ENCODE measurements at places on chromosomes 5 and 9. TPM values are rescaled to one million over a fixed set of nuclear protein-coding genes. Genes with fewer than 3 reads are reported as not detected.

The MEF2C gene
- total RNA-seq = 0.27 TPM

DNA sequence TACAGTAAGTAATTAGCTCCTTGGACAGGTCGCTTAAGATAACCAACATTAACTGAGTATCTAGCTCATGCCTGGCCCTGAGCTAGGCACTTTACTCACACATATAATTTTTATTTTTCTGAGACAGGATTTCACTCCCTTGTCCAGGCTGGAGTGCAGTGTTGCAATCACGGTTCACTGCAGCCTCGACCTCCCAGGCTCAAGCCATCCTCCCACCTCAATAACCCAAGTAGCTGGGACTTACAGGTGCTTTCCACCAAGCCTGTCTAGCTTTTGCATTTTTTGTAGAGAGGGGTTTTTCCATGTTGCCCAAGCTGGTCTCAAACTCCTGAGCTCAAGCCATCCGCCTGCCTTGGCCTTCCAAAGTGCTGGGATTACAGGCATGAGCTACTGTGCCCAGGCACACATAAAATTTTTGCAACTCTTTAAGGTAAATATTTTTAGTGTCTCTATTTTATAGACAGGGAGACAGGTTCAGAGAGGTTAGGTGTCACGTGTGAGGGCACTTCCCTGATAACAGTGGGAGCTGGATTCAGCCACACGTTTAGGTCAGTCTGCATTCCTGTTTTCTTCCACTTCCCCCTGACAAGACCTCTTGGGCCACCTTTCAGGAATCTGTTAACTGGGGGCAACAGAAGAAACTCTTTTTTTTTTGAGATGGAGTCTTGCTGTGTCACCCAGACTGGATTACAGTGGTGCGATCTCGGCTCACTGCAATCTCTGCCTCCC lies 18.2 kb downstream of the HBEGF start:
- H3K36me3 ChIP-seq = no peaks in the 10 kb centered on the region
- H3K27me3 ChIP-seq = no peaks in the 10 kb centered on the region
- no peak overlapping the region for H3K27ac ChIP-seq
- no peak overlapping the region for H3K4me3 ChIP-seq

The WNT8A gene
- total RNA-seq = not detected

The PCDHA6 gene
- total RNA-seq = not detected

The C9 gene
- total RNA-seq = not detected

The SMIM23 gene
- not detected for total RNA-seq

DNA sequence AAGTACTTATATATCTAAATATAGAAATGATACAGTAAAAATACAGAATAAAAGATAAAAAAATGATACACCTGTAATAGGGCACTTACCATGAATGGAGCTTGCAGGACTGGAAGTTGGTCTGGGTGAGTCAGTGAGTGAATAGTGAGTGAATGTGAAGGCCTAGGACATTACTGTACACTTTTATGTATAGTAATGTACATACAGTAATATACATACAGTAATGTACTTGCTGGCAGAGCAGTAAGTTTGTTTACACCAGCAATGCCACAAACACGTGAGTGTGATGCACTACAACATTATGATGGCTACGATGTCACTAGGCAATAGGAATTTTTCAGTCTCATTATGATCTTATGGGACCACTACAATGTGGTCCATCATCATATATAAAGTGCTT lies 34.2 kb downstream of the SUSD1 start:
- H3K27me3 ChIP-seq = no peaks in the 10 kb centered on the region
- H3K4me3 ChIP-seq = no peak overlapping the region
- no peak overlapping the region for H3K27ac ChIP-seq
- no peaks in the 10 kb centered on the region for H3K4me1 ChIP-seq
- no peak for DNase-seq
- peaks cover 5% of the 10 kb centered on the region for H3K36me3 ChIP-seq

- no peak for DNase-seq
- H3K4me3 ChIP-seq = no peak overlapping the region
- H3K27ac ChIP-seq = no peak overlapping the region
- H3K27me3 ChIP-seq = no peaks in the 10 kb centered on the region
Measured at GRCh38 chr5:83035373-83036100, 41.7 kb downstream of the TMEM167A start.

GRCh38 chr9:110916403-110916802 lies 121.9 kb downstream of the LPAR1 start:
- no peaks in the 10 kb centered on the region for H3K36me3 ChIP-seq
- no peaks in the 10 kb centered on the region for H3K27me3 ChIP-seq
- no peak for DNase-seq
- no peaks in the 10 kb centered on the region for H3K4me1 ChIP-seq
- H3K4me3 ChIP-seq = no peak overlapping the region

The ANKRD31 gene
- 0.94 TPM for total RNA-seq

The TAF11L9 gene
- total RNA-seq = not detected

The SEMA4D gene
- 290 TPM for total RNA-seq

The OLFM1 gene
- not detected for total RNA-seq

GRCh38 chr5:114435885-114436299 lies 74.0 kb downstream of the KCNN2 start:
- no peaks in the 10 kb centered on the region for H3K36me3 ChIP-seq
- H3K27me3 ChIP-seq = peaks cover 12% of the 10 kb centered on the region
- no peaks in the 10 kb centered on the region for H3K4me1 ChIP-seq

GRCh38 chr5:172692981-172693380 lies 51.9 kb downstream of the NEURL1B start:
- no peak for DNase-seq
- no peaks in the 10 kb centered on the region for H3K27me3 ChIP-seq
- no peaks in the 10 kb centered on the region for H3K36me3 ChIP-seq
- H3K4me3 ChIP-seq = no peak overlapping the region

The NKD2 gene
- 2.3 TPM for total RNA-seq

DNA sequence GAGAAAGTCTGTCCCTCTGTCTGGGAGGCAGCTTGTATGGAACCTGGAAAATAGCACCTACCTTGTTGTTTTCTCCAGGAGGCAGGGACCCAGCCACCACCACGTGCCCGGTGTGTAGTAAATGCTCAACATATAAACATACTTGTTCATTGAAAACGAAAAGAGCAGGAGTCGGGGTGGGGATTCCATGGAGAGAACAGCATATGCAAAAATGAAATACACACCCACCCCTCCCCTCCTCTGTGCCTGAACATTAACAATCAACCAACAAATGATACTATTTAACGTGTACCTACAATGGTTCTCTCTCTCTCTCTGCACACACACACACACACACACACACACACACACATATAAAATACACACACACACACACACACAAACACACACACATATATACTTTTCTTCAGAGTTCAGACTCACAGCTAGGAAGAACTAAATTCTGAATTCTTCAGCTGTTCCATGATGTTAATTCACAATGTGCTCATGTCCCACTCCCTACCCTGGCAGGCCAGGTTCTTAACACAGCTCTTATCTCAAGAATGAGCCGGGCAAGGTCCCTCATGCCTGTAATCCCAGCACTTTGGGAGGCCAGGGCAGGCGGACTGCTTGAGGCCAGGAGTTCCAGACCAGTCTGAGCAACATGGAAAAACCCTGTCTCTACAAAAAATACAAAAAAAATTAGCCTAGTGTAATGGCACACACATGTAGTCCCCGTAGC lies 16.3 kb upstream of the DENND1A start:
- no peak overlapping the region for H3K4me3 ChIP-seq
- H3K27ac ChIP-seq = no peak overlapping the region
- H3K36me3 ChIP-seq = no peaks in the 10 kb centered on the region
- H3K4me1 ChIP-seq = no peaks in the 10 kb centered on the region

DNA sequence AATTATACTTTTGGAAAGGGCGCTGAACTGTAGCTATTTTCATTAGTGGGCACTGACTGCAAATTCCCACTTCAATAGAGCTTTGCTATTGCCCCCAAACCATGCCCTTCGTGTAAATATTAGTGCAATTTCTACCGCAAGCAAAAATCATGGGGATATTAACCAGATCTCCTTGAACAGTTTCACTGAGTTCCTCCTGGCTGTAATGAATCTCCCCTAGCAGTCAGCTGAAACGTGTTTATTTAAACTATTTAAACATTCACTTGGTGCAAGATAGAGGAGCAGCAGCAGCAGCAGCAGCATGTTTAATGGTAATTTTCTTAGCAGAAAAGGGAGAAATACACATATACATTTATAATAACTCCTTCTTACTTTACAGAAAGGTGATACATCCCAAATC lies 54.4 kb downstream of the ARRDC3 start:
- no peak overlapping the region for H3K4me3 ChIP-seq
- no peak overlapping the region for H3K27ac ChIP-seq
- DNase-seq = no peak
- no peaks in the 10 kb centered on the region for H3K36me3 ChIP-seq

- peak; percentile 70 for DNase-seq
- peaks cover 5% of the 10 kb centered on the region for H3K27me3 ChIP-seq
- H3K27ac ChIP-seq = peak overlapping the region; percentile 11
- peak overlapping the region; percentile 21 for H3K4me3 ChIP-seq
Measured at GRCh38 chr5:58933891-58934628, 351.2 kb downstream of the RAB3C start.

The TMEM252 gene
- total RNA-seq = not detected

DNA sequence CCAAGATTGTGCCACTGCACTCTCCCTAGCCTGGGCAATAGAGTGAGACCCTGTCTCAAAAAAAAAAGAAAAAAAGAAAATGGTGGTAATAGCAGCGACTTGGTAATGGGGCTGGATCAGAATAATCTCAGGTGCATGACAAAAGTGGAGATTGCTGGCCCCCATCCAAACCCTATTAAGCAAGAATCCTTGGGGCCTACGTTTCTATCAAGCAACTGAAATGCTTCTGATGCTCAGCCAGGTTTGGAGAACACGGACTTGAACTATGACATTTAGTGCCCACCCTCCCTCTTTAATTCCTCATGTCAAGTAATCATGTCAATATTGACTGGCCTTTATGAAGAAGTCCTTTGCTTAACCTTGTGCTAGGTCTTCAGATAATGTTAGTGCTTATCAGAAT lies 6.6 kb downstream of the C5orf52 start:
- no peak overlapping the region for H3K4me3 ChIP-seq
- DNase-seq = no peak
- H3K36me3 ChIP-seq = no peaks in the 10 kb centered on the region
- no peaks in the 10 kb centered on the region for H3K27me3 ChIP-seq
- no peaks in the 10 kb centered on the region for H3K4me1 ChIP-seq

DNA sequence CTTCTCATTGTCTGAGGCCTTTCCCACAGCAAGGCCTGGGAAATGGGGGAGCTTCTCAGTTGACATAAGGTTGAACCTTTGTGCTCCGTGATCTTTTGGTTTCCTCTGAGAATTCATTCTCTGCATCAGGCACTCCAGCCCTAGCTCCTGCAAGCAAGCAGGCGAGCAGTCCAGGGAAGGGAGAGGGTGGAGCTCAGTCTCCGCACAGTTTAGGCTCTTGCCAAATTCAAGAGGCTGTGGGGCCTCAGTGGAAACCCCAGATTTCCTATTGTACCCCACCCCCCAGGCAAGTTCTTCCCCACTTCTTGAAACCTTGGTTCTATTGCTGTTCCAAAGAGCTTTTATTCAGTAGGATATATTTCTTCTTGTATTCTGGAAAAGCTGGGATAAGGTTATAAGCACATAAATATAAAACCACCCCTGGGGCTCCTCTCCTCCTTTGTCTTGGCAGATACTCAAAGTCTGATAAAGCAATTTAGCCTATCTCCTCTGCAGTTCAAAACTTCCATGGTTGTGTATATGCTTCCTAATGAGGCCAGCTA lies 147.2 kb downstream of the PDZD2 start:
- no peaks in the 10 kb centered on the region for H3K27me3 ChIP-seq
- no peak for DNase-seq
- H3K4me1 ChIP-seq = peaks cover 2% of the 10 kb centered on the region
- no peaks in the 10 kb centered on the region for H3K36me3 ChIP-seq
- H3K27ac ChIP-seq = no peak overlapping the region
- no peak overlapping the region for H3K4me3 ChIP-seq

The CNTFR gene
- total RNA-seq = not detected

DNA sequence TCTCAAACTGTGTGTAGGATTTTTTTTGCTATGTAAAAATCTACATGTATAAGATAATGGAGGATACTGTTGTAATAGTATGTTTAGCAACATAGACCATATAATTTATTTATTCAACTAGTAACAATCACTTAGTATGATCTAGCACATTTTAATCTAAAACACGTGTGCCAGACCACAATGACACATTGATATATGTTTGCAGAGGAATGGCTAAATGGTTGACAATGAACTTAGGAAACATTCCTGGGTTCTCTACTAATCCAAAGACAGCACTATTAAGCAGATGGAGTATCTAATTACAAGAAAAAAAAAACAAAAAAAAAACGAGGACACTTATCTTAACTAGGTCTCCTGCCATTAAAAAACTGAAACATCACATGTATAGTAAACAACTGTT lies 261.7 kb upstream of the PAPPA start:
- H3K4me3 ChIP-seq = no peak overlapping the region
- no peaks in the 10 kb centered on the region for H3K27me3 ChIP-seq
- no peaks in the 10 kb centered on the region for H3K4me1 ChIP-seq
- H3K27ac ChIP-seq = no peak overlapping the region

- no peak overlapping the region for H3K27ac ChIP-seq
- no peaks in the 10 kb centered on the region for H3K36me3 ChIP-seq
- H3K4me3 ChIP-seq = no peak overlapping the region
- peaks cover 17% of the 10 kb centered on the region for H3K27me3 ChIP-seq
Measured at GRCh38 chr9:87342743-87343142, 154.9 kb upstream of the DAPK1 start.

The GLT6D1 gene
- total RNA-seq = not detected

GRCh38 chr5:127851964-127852363 lies 148.8 kb downstream of the CCDC192 start:
- DNase-seq = no peak
- H3K4me3 ChIP-seq = no peak overlapping the region
- H3K4me1 ChIP-seq = no peaks in the 10 kb centered on the region
- no peak overlapping the region for H3K27ac ChIP-seq
- H3K36me3 ChIP-seq = no peaks in the 10 kb centered on the region

The ADGRV1 gene
- 0.18 TPM for total RNA-seq

The CAVIN4 gene
- total RNA-seq = 0.09 TPM

- H3K36me3 ChIP-seq = peaks cover 32% of the 10 kb centered on the region
- H3K27ac ChIP-seq = peak overlapping the region; percentile 94
- H3K4me3 ChIP-seq = peak overlapping the region; percentile 33
- peak; percentile 81 for DNase-seq
- H3K27me3 ChIP-seq = no peaks in the 10 kb centered on the region
Measured at GRCh38 chr9:131578731-131579504, 33.6 kb downstream of the PRRT1B start.

- no peak overlapping the region for H3K4me3 ChIP-seq
- no peaks in the 10 kb centered on the region for H3K4me1 ChIP-seq
- DNase-seq = no peak
- H3K27me3 ChIP-seq = peaks cover 8% of the 10 kb centered on the region
Measured at GRCh38 chr5:38189081-38189504, 69.3 kb upstream of the EGFLAM start.

- H3K4me3 ChIP-seq = no peak overlapping the region
- H3K4me1 ChIP-seq = no peaks in the 10 kb centered on the region
- H3K27me3 ChIP-seq = peaks cover 11% of the 10 kb centered on the region
- DNase-seq = no peak
Measured at GRCh38 chr5:144307736-144308135, 137.1 kb downstream of the KCTD16 start.

GRCh38 chr9:12224449-12224848 lies 468.7 kb upstream of the TYRP1 start:
- H3K4me1 ChIP-seq = no peaks in the 10 kb centered on the region
- no peaks in the 10 kb centered on the region for H3K36me3 ChIP-seq
- H3K27me3 ChIP-seq = no peaks in the 10 kb centered on the region
- no peak overlapping the region for H3K27ac ChIP-seq

The RLN2 gene
- 5.5 TPM for total RNA-seq

The ARSI gene
- not detected for total RNA-seq

The TRIM14 gene
- 39.6 TPM for total RNA-seq

Measured in activated CD8-positive, alpha-beta T cell treated with anti-CD3 and anti-CD28 coated beads for 36 hours (primary cell).